ENCODE measurements at places on chromosomes 7 and 10.

- DNase-seq, result no peak
These were observed 49.4 kb downstream of the NOD1 start for GRCh38 chr7:30429156-30429530.

DNA sequence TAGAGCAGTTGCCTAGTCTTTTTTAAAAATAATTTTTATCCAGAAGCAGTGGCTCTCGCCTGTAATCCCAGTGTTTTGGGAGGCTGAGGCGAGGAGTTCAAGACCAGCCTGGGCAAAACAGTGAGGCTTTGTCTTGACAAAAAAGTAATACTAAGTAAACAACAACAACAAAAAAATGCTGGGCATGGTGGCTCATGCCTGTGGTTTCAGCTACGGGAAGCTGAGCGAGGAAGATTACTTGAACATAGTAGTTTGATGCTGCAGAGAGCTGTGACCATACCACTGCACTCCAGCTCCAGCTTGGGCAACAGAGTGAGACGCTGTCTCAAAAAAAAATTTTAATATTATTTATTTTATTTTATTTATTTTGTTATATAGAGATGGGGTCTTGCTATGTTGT, 31.3 kb upstream of the TPST1 start:
- DNase-seq, result no peak

- DNase-seq, result no peak
These were observed 2.9 kb downstream of the NPC1L1 start for GRCh38 chr7:44538093-44538797.

- no peak for DNase-seq
These were observed 104.7 kb downstream of the PHF14 start for GRCh38 chr7:11078247-11078834.

DNA sequence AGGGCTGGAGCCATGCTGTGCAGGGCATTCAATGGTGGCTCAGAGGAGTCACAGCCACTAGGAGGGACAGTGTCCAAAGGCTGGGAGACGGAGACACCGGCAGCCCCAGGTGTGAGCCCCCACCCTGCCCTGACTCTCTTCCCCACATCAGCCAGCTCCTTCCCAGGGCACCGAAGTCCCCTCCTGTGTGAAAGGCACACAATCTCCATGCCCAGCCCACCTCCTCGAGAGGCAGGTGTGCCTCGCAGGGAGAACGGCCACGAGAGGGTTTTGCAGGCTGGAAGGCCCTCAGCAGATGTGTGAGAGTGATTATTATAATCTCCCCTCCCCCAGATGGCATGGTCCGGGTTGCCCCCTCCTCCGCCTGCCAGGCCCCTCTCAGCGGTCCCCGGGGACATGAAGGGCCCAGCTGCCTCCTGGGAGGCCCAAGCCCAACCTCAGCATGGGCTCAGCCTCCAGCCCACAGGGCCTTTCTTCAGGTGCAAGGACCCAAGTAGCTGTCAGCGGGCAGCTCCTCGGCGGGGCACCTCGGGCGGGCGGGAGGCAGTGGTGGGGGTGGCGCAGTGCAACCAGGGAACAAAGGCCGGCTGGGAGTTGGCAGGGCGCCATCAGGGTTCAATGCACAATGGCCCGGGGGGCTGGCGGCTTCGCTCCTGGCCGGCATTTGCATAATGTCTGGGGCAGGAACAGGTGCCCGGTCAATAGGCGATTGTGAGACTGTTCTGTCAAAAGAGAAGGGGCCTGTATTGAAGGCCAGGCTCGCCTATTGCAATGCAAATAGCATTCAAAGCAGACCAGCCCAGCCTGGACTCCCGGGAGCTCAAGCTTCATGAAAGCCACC, 155.3 kb upstream of the ZMIZ1 start:
- DNase-seq, result no peak

DNA sequence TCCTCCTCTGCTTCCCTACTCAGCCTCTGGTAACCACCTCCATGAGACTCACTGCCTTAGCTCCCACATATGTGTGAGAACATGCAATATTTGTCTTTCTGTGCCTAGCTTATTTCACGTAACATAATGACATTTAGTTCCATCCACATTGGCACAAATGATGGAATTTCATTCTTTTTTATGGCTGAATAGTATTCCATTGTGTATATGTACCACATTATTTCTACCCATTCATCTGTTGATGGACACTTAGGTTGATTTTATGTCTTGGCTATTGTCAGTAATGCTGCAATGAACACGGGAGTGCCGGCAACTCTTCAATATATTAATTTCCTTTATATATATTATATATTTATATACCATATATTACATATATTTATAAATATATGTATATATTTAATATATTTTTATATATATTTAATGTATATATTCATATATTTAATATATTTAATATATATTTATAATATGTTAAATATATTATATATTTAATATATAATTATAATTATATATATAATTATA, 1046.9 kb downstream of the DNAJB9 start:
- no peak for DNase-seq

DNA sequence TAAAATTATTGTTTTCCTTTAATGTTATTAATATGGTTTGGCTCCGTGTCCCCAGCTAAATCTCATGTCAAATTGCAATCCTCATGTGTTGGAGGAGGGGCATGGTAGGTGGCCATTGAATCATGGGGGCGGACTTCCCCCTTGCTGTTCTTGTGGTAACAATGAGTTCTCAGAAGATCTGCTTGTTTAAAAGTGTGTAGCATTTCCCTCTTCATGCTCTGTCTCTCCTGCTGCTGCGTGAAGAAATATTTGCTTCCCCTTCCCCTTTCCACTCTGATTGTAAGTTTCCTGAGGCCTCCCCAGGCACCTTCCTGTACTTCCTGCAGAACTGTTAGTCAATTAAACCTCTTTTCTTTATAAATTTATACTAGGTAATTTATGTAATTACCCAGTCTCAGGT, 27.5 kb downstream of the VIM start:
- DNase-seq, result no peak

DNA sequence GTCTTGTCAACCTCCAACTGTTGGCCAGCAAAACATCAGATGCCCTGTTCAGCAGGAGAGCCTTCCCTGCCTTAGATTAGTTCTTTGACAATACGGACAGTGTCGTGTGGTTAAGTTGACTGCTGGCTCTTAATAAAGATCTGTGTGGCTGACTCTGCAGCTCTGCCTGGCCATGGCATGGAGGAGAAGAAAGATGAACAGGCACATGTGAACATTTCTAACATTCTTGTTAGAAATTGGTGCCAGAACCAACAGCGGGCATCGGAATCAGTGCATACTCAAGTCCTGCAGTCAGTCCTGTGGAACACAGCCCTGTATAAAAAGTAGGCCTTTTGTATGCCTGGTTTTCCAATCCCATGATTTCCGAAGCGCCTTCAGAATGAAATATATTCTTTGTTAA, 455.6 kb downstream of the POM121L12 start:
- no peak for DNase-seq

DNA sequence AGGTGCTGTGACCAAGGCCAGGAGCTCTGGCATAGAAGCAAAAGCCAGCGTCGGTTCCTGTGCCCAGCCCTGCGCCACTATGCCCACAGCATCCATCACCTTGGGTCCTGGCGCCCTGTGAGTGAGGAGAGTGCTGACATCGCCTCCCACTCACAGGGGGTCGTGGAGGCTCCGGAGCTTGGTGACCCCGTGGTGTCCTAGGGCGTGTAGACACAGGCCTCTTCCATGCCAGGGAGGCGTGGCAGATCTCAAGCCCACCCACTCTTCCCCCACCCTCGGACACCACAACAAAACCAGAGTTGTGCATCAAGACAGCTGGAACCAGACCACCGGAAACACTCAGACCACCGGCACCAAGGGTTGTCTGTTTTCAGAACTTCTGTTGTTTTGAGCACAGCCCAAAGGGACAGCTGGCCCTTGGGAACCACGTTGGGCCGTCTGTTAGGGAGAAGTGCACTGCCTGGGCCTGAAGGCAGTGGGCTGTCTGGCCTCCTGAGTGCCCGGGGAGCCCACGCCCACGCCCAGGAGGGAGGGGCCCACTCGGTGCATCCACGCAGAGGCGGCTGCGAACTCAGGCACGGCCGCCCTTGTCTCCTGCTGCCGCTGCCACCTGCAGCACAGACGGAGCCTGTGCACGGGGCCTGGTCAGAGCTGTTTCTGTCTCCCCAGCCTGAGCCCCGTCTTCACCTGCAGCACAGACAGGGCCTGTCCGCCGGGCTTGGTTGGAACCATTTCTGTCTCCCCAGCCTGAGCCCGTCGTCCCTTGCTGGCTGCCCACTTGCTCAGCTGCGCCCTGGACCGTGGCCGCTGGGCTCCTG, 106.3 kb downstream of the INPP5A start:
- no peak for DNase-seq

- no peak for DNase-seq
These were observed 98.6 kb downstream of the CREM start for GRCh38 chr10:35225204-35225603.

DNA sequence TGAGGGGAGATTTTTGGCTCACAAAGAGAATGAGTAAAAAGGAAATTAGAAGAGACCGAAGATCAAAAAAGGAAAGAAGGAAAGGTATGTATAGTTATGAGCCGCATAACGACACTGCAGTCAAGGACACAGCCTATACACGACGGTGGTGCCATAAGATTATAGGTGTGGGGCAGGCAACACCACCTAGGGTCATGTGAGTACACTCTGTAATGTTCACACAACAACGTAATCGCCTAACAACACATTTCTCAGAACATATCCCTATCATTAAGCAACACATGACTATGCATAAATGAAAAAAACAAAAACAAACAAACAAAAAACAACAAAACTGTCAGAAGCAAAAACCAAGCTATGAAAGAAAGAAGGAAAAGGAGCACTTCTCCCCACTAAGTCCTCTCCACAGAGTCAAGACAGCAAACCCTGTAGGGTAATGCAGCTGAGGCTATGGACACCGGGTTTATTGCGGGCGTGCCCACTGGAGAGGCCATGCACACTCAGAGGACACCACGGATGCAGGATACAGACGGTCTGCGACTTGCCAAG, 45.1 kb downstream of the PIP4K2A start:
- no peak for DNase-seq

DNA sequence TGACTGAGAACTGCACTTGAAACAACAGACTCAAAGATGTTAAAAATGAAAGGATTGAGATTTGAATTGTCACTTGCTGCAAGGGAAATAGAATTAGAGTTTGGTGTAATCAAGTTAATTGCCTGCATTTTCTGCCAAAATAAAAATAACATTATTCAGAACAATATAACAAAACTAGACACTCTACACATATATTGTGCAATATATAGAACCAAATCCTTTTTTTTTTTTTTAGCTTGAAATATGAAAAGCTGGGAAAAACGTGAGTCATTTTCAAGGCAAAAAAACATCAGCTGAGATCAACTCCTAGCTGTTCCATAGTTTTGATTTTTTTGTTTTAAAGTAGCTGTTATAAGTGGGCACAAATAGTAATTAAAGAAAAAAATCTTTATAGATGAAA, 561.5 kb downstream of the DNAJB9 start:
- DNase-seq, result no peak

DNA sequence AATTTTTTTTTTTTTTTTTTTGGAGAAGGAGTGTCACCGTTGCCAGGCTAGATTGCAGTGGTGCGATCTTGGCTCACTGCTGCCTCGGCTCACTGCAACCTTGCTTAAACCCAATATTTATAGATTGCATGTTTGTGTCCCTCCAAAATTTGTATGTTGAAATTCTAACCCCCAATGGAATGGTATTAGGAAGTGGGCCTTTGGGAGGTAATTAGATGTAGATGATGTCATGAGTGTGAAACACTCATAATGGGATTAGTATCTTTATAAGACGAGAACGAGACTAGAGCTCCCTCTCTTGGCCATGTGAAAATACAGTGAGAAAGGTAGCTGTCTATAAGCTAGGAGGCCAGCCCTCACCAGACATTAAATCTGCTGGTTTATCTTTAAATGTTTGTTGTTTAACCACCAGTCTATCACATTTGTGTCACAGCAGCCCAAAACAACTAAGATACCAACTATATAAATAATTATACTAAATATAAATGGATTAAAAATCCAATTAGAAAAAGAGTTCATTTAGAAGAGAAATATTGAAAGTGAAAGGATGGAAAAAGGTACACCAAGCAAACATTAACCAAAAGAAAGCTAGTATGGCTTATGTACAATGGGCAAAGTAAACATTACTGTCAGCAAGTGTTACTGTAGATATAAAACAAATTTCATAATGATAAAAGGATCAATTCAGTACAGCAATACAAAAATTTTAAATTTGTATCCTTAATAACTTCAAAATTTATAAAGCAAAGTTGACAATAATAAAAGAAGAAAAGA, 9.3 kb downstream of the TCAF1 start:
- DNase-seq, result peak; percentile 40

GRCh38 chr7:77980087-77980713, 181.6 kb downstream of the PHTF2 start:
- DNase-seq, result no peak
